ENCODE measurements at places on chromosomes 2 and 18.

- DNase-seq = no peak
Measured at GRCh38 chr2:238856713-238857567, 9.1 kb downstream of the TWIST2 start.

GRCh38 chr2:240467659-240468302 is 32.3 kb downstream of the GPC1 start:
- no peak for DNase-seq

GRCh38 chr2:17863539-17863938 is 14.9 kb upstream of the KCNS3 start:
- no peak for DNase-seq

DNA sequence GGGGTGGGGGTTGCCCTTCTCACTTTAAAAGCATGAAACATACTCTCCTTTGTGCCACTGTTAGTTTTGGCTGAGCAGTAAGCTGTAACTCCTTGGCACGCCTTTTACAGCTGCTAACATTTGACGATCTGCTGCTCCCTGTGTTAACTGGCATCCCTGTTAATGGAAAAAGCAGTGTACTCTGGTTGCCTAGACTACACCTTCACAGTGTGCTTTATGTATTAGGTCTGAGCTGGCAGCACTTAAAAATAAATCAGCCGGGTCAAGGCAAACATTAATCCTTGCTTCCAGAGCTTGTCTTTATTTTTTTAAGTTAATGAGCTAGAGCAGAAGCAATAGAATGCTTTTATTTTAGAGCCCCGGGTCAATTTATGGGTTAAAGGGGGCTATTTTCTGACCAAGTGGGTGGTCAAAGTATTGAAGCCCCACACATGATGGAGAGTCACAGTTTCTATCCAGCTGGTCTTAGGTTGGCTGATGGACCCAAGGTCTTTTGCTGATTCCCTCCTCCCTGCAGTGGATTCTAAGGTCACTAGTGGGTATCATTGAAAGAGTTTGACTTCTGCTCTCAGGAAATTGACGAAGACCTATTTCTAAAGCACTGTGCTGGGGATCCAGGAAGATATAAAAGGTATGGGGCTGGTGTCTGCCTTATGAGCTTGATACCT is 54.5 kb downstream of the CFAP221 start:
- no peak for DNase-seq

- peak; percentile 9 for DNase-seq
Measured at GRCh38 chr18:46343931-46344372, 239.8 kb downstream of the HAUS1 start.

DNA sequence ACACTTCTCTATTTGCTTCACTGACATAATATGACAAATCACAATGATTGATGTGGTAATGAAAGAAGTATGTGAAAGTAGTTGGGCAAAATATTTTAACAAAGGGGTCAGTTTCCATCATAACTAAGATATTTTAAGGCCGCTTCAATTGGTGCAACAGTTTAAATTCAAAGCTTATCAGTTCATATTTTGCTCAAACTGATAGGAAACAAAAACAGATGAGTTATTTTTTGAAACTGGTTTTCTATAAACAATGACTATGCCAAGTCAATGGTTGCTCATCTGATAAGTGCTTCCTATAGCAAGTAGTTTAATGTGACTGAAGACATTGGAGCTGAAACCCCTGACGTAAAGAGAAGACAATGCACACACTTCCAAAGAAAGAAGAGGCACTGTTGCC is 1290.7 kb downstream of the SUCLG1 start:
- no peak for DNase-seq

DNA sequence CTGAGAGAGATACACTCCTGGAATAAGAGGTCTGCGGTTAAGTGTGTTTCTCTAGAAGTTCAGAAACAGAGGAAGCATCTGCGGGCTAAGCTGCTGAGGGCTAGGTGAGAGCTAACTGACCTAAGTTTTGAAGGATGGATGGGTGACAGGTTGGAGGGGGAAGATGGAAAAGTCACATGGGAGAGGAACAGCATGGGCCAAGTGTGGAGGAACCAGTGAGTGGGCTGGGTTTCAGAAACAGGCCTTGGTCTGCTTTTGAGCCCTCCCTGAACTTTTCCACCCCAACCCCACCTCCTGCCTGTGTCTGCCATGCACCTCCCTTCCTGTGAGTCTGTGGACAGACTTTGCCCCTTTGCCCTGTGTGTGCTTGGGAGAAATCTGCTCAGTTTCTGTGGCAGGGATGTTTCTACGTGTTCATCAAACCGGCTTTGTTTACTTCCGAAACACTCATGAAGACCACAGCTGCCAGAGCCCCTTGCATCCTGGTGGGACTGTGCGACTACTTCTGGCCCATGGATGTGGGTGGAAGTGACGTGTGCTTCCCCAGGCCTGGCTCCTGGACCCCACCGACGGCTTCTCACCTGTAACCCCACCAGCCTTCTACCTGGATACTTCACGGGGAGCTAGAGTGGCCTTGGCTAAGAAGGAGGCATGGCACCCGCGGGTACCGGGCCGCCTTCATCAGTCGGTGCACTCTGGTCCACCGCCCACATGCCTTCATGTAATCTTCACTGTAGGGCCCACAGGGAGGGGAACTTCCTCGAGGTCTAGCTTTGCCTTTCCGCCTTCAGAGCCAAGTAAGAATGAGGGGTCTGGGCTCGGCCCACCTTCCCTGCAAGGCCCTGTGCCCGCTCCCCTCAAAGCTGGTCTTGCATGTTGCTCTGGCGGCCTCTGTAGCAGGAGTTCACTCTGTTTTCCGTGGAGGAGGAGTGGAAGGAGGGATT is 1.4 kb upstream of the HPCAL1 start:
- no peak for DNase-seq

DNA sequence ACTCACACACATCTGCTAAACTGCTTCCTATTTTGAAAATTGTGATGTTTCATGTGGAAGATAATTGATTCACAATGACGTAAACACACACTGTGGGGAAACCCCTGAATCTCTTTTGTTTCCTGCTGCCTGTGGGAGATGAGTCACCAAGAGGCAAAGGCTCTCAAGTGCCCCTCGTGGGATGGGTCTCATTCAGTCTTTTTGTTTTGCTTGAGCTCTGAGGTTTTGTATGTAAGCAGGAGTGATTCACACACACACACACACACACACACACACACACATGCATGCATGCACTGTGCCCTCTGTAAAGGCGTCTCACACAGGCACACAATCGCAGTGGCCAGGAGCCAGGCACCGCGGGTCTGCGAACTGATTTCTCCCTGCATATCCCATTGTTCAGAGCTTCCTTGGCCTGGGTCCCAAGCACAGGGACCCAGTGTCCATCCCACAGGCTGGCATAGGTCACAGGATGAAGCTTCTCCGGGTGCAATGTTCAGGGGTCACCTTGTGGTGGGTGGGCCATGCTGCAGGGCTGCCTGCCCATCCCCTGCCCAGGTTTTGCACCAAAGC is 12.1 kb upstream of the ARHGEF4 start:
- DNase-seq = peak; percentile 40

DNA sequence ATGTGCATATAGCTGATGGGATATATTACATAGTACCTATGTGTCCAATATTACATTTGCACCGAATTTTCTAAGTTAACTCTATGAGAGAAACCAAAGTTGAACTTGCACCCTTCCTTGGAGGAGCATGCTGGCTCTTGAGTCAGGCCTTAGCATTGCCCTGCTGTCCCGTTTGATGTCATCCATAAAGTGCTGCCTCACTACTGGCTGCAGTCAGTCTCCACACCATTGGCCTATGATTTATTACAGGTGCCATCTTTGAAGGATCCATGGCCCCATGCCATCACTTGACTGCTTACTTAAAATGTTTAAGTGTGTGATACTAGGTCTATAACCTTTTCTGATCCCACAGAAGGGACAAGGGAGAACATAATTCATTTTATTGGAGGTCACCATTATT is 249.3 kb upstream of the RBBP8 start:
- no peak for DNase-seq

Measured in activated CD8-positive, alpha-beta memory T cell treated with anti-CD3 and anti-CD28 coated beads for 1 hour (primary cell).